ENCODE measurements at places on chromosomes 2 and 18.

DNA sequence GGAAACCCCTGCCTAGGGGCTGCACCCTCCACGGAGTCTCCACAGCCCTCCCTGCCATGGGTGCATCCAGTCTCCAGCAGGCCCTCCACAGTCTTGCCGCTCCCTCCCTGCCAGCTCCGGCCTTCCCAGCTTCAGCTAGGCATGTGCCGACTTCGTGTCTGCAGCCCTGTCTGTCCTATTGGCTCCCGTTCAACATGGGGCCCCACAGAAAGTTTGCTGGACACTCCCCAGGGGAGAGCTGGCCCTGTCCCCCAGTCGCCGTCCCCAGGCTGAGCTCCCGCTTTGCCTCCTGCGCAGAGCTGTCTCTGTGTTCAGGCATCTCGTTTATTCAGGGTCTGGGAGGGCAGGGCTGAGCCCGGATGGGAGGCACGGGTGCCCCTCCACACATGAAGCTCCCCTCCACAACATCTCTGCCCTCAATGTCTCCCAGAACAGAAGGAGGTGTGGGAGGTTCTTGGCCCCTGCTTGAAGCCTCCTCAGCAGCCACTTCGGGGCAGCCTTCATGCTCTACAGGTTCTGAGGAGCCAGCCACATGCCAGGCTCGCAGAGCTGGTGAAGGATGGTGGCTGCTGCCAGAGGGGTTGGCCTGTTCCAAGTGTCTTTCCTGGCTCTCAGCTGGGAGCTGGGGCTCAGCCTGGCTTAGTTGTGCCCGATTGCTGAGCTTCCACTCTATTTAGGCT is 120.1 kb upstream of the PXDN start:
- no peak for DNase-seq

DNA sequence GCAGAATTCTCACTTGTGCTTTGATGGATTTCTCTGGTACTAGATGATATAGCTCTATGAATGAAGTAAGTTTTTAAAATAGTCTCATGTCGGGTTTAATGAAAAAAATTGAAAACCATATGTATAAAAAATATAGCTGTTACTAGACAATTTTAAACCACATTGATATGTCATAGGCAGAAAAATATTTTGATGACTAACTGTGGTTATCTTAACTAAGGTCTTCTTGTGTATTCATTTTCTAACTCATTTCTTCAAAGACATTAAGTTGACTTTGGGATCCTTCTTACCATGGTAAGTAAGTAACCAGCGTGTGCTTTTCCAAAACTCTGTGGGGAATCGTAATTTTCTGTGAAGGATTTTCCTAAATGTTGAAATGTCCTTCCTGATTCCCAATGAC is 160.9 kb upstream of the COL3A1 start:
- DNase-seq: no peak

DNA sequence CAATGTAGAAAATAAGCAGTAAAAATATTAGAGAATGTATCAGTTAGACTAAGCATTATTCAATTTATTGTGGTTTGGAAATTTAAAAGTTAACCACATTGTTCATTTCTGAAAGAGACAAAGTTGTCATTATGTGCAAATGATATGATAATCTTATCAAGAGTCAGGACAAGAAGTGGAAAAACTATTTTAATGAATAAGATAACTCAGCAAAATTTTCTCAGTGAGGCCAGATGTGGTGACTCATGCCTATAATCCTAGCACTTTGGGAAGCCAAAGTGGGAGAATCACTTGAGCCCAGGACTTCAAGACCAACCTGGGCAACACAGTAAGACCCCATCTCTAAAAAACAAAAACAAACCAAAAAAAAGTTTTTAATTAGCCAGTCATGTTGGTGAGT is 39.5 kb upstream of the CERS6 start:
- no peak for DNase-seq

- no peak for DNase-seq
Measured at GRCh38 chr2:60212181-60212945, 341.1 kb downstream of the BCL11A start.

- no peak for DNase-seq
Measured at GRCh38 chr2:188207554-188207953, 84.1 kb upstream of the GULP1 start.

GRCh38 chr2:57894381-57894780 is 152.2 kb upstream of the VRK2 start:
- no peak for DNase-seq

- no peak for DNase-seq
Measured at GRCh38 chr2:64857581-64858471, 131.4 kb upstream of the SLC1A4 start.

DNA sequence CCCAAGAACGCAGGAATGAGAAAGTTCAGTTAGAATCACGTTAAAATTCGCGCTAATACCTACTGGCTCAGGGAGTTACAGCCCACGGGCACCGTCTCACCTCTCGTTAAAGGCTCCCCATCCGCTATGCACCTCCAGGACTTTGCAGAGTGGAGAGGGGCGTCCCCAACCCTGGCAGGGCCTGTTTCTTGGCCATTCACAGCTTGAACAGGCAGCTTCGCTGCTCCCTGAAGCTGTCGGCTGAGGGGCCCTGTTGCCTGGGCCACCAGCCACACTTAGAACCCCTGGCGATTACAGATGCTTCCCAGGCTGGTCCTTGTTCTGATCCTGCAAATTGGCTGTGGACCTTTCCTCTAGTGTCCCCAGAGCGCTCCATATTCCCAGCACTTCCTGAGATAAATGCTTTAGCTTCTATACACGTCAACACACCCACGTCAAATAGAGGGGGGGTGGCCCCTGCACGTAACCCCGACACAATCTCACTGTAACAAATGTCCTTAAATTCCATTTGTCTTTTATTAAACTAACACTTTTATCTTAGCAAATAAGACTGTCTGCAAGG is 16.8 kb upstream of the SNTG2 start:
- no peak for DNase-seq

DNA sequence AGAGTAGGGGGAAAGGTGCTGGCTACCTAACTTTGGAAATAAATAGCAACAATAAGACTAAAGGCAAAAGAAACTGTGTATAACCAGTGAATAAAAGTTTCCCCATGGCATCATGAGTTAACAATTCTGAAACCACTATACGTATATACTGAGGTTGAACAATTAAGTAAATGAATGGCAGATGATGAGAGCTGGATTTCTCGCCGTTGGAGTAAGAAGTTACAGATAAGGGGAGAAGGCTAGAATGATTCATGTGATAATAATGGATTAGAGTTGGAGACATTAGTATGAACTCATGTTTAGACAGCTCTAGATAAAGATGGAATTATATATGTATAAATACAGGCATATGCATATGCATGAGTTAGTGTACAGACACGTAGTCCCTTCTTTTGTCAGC is 152.7 kb downstream of the UBR3 start:
- DNase-seq: no peak

- no peak for DNase-seq
Measured at GRCh38 chr2:142038826-142039225, 92.0 kb downstream of the LRP1B start.
